ENCODE measurements at places on chromosomes 2 and 18.
A peak's percentile ranks its signal among the peaks of the same experiment; 100 is the strongest.

GRCh38 chr2:70133491-70134322, 46.4 kb downstream of the PCBP1 start:
- no peak for DNase-seq

- DNase-seq = no peak
Measured at GRCh38 chr18:8868276-8868675, 162.9 kb downstream of the MTCL1 start.

DNA sequence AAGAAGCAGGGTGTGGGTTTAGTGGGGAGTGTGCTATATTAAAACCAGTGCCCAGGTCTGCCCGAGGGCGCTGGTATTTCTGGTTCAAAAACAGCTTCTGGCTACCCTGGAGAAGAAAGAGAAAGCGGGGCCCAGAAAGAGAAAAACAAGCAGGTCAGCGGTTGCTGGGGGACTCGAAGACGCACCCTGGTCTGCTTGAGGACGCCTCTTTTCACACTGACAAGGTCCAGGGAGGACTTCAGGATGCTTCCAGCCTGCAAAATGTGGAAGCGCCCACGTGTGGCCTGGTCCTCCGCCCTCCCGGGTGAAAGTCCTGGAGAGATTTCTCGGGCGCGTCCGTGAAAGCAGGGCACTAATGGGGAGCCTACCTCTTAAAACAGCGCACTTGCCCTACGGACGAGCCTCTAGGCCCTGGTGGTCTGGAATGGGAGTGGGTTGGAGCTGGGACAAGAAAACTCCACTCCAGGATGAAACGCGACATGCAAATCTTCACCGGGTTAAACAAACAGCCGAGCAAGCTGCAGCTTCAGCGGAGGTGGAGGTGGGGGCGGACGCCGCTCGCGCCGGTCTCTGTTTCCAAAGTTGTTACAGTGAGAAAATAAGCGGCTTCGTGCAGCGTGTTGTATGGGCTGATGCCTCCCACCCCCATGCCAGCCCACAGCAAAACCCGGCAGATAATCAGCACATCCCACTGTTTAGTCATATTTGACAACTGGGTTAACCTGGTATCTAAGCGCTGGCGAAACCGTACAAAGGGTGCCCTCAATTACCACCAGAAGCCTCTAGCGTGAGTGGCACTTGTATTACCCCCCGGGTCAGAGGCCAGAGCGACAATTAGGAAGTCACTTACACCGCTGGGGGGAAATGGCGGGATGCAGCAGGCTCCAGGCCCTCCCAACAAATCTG, 1.1 kb upstream of the SP9 start:
- DNase-seq = no peak

DNA sequence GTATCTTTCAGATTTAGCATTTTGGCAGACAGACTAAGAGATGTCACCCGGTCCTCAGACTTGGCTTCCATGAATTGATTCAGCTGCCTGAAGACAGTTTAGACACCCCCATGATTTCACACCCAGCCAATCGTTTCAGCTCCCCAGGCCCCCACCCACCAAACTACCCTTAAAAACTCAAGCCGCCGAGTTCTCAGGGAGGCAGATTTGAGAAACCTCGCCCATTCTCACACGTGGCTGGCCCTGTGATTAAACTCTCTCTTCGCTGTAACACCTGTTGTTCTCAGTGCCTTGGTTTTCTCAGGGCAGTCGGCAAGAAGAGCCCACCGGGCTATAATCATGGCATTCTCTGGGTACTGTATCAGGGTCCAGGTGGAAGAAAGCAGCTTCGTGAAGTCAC, 35.2 kb downstream of the UXS1 start:
- no peak for DNase-seq

DNA sequence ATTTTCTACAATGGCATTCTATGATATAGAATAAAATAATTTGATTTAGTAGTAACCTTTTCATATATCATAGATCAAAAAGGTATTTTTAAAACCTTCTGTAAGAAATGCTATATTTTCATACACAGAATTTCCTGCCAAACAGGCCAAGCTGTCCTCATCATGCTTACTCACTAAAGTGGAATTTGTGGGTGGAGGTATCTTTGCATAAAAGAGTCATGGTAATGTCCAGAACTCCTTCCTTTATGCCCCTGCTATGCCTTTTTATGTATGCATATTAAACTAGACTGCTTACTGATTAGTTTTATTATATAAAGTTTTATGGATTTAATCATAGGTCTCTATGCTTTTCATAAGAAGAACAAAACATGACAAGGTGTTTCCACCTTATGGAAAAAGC, 27.5 kb upstream of the MARCHF7 start:
- DNase-seq = no peak

DNA sequence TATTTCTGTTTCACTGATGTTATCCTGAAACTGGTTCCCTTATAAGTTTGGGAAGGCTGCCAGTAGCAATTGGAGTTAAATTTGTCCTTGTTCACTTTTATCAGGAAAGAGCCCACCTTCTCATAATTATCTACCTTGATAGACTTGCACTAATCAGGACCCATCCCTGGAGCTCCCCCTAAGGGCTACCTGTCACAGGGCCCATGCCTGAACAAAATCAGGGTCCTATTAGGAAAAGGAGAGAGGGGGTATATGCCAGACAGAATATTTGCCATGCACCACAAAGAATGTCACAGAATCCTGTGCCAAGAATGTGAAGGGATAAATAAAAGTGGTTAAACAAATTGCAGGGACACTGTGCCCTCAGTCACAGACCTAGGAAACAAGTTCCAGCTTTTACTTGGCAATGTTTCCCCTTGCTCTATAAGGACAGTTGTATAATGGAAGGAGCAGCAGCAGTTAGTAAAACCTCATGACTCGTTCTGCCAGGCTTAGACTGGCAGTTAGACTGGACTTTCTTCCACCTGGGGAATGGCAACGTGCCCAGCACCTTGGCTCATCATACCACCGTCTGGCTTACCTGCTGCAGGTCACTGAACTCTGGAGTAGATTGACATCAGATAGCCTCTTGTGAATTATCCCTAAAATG, 32.3 kb upstream of the VWC2L start:
- no peak for DNase-seq

GRCh38 chr2:39723946-39724827, 54.9 kb downstream of the THUMPD2 start:
- DNase-seq = no peak

- no peak for DNase-seq
Measured at GRCh38 chr2:219713110-219713509, 85.7 kb downstream of the SLC4A3 start.

GRCh38 chr18:59985289-59985688, 85.5 kb downstream of the PMAIP1 start:
- no peak for DNase-seq

GRCh38 chr18:22822841-22823508, 110.2 kb upstream of the RBBP8 start:
- DNase-seq = no peak

DNA sequence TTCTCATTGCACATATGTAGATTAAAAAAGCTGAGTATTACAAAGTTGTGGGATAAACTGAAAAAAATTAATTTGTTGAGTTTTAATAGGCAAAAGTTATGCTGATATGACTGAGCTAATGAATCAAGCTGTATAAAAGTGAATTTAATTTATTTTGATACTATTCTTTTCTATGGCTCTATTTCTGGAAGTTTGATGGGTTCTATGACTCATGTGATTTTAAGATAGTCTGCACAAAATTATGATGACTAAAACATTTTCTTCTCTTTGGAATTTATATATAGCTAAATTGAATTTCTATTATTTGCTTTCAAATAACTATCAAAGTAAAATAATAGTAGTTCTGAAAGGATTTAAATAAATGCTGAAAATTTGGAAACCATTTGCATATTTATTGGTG, 71.0 kb upstream of the MMADHC start:
- DNase-seq = no peak

GRCh38 chr2:229343661-229344060, 72.6 kb upstream of the PID1 start:
- DNase-seq = no peak

GRCh38 chr2:68837861-68838341, 33.3 kb downstream of the BMP10 start:
- no peak for DNase-seq

DNA sequence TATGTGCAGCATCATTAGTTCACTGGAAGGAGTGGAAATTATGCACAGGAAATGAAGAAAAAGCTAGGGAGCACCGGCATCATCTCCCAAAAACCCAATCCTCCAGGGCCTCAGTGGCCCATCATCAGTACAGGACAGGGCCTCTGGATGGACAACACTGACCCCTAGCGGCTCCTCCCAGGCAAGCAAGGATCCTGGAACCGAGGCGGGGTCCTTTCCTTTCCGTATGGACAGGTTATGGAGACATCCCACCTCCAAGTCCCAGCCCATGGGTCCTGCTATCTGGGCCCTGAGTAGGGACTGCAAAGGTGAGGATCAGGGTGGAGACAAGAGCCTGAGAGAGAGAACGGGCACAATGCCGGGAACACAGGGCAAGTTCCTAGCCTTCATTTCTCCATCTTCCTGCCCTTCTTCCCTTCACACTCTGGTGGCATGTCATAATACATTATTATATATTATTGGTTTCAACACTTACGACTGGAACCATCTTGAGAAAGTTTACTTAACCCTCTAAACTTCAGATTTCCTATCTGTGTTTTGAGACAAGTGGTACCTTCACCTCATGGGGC, 68.2 kb downstream of the ZNF516 start:
- peak; percentile 49 for DNase-seq

DNA sequence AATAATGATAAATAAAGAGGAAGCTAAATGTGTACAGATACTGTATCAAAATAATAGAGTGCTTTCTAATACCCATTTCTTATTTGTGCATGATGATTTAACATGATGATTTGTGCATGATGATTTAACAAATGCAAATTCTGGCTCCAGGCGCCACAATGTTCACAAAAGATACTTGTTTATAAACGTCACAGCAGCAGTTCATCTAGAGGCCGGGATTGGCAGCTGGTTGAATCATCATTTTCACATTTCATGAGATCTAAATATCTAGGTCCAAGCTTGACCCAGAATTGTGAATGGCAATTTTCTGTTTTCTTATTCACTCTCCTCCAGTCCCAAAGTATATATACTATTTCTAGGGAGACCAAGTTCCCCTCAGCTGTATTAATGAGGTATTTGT, 322.0 kb downstream of the SUCLG1 start:
- no peak for DNase-seq

DNA sequence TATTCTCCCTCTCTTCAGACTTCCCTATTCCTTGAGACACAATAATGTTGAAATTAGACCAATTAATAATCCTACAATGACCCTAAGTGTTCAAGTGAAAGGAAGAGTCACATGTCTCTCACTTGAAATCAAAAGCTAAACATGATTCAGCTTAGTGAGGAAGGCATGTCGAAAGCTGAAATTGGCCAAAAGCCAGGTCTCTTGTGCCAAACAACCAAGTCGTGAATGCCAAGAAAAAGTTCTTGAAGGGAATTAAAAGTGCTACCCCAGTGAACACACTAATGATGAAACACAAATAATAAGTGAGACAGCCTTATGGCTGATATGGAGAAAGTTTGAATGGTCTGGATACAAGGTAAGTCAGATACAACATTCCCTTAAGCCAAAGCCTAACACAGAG, 115.4 kb downstream of the PXDN start:
- peak; percentile 50 for DNase-seq

DNA sequence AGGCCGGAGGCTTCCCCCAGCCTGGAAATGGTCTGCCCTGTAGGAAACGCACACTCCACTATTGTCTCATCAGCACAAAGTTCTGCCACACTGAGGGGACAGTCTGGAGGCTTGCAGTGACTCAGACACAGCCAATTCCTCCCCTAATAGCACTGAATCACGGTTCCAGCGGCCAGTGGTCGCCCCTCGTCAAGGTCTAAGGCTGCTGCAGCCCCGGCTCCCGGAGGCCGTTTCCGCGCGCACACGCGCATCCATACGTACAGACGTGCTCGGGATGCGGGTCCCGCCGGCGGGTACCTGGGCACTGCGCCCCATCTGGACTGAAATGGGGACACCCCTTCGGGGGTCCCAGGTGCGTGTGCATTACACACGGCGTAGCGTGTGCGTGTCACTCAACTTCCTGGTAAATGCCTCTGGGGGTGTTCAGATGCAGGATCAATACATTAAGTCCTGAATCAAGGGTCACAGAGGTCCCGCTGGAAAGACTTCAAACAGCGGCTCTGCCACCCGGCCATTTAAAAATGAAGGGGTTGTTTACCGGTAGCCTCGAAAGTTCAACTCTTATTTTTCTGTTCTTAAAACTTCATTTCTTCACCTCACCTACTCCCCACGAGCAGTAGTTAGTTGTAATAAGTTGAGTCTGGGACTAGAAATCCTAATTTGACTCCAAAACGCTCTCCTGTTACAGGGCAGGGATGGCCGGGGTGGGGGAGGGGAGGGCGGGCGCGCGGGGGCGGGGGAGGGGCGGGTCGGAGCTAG, 572 bp upstream of the ZNF516 start:
- DNase-seq = peak; percentile 81

DNA sequence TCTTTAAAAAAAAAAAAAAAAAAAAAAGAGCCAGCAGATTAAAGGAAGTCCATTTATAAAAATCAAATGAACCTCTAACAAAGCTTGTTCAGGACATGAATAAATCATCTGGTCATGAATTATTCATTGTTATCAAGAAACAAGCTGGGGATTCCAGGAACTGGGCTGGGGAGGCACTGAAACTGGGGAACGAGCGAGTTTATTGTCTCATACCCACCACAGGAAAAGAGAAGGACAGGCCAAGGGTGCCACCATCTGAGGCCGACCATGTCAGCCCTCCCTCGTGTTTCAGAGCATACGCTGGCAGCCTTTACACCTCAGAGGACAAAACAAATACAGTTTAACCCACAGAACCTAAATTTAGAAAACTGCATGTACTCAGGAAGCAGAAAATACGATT, 164.2 kb downstream of the VWC2L start:
- DNase-seq = no peak

DNA sequence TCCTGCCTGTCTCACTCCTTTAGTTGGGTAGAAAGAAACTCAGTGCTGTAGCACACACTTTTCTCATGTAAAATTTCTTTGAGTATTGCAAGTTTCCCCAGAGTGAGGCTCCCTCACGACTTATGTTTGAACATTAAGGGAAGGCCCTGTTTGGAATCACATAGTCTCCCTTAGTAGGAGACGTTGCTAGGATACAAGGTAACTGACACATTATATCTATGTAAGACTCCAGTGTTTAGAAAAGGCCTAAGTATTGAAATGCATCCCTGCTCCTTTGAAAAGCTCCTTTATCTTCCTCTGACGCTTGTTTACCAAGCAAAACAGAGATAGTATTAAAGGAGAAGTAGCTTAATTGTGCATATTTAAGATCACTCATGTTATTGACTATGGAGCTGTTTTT, 248.2 kb downstream of the PHLPP1 start:
- DNase-seq = no peak

DNA sequence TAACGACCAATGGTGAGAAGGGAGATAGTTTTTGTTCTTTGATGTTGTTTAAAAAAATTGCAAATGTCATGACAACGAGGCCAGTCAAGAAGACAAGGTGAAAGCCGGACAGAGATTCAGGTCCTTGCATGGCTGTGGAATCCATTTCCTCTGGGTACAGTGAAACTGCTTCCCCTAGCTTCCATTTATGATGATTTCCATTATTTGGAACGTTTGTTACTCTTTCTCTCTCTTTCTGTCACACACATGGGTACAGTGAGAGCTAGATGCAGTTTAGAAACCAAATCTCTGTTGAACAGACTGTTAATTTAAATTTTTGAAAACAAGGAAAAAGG, 57.4 kb upstream of the MSH2 start:
- DNase-seq = no peak

- no peak for DNase-seq
Measured at GRCh38 chr2:129367107-129367506, 612.4 kb upstream of the RAB6C start.

Data from adrenal gland (tissue), 19 donors.